Activated CD8-positive, alpha-beta memory T cell treated with anti-CD3 and anti-CD28 coated beads for 4 hours (primary cell): ENCODE measurements at places on chromosomes 6 and 20.

DNA sequence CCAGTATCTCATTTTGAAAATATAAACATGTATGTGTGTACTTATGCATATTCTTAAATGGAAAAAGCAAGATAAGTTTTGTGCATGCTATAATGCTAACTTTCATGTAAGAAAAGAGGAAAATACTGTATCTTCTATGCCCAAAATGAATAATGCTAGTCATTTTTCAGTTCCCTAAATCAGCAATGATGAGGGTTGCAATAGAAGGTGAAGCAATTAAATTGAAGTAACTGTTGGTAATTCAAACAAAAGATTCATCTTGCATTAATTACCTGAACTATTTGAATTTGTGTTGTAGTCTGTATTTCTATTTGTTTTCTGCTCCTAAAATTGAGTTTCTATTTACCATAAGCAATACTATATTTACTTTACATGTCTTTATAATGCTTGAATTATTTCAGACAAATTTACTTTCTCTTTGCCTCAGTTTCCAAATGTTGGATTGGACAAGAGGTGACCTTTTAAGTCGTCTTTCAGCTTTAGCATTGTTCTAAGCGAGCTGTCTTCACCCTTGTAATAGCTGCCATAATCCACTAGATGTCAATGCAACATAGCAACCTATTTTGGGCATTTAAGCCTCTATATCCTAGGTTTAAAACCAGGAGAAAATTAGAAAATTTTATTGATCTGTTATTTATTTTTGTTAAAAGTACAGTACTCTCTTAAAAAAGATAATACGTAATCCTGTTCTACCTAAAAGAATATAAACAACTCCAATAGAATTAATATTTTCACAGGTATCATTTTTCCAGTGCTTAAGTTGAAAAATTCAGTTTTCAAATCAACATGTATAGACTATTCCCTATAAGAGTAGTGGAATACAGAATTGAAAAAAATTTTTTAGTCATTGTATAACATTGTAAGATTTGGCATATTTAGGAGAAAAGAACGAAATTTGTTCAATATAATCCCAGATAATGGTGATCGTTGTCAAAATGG, 52.3 kb upstream of the IFNGR1 start:
- DNase-seq: no peak

DNA sequence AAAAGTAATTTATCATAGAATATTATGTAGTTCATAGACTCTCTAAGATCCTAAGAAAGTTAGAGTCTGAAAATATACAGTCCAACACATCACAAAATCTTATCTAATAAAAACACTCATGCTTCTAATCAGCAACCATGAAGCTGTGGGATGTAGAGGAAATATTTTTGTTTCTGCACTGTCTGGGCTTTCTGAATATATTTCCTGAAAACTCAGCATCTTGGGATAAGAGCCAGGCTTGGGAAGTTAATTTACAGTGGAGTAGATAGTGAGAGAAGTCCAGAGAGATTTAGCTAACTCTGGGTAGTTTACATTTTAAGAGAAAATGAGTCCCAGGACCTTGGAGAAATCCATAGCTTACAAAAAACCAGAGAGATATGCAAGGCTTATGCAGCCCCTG, 150.4 kb upstream of the BMP5 start:
- no peak for DNase-seq

DNA sequence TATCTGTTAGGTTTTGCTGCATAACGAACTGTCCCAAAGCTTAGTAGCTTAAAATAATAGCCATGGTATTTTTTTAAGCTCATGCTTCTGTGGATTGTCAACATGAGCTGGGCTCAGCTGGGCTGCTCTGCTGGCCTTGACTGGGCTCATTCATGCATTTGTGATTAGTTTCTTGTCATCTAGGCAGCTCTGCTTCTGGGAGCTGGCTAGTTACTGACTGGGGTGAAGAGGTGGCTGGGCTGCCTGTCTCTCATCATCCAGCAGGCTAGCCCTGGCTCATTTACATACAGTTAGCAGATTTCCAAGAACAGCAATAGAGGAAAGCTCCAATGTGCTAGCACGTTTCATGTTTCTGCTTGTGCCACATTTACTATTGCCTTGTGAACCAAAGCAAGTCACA, 165.1 kb upstream of the PCSK2 start:
- no peak for DNase-seq

DNA sequence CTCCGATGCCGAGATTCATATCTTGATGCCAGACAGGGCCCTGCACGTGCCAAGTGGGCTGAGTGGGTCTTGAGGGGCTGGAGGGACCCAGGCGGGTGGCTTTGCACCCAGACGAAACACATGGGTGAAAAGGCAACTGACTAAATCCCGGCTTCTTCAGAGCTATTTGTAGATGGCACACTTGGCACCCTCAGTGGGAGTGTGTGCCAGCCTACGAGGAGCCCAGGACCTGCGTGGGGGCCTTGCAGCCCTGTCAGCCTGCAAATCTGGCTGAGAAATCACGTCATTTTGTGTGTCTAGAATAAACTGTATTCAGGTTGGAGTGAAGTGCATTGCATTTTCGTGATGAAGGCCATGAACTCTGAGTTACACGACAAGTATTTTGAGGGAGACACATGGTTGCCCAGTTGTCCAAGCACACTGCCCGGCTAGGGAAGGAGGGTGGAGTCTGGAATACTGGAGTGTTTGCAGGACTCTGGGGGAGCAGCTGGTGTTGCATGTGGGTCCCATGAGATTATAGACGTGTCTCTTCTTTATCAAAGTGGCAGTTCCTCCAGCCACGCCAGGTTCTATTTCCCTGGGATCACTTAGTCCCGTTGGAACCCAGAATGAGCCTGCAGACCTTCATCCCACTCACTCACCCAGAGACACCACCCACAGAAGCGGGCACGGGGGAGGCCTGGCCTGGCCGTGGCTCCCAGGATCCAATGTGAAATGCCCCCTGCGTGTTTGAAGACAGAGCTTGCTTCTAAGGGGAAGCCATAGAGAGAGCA, 60.2 kb downstream of the DLL1 start:
- DNase-seq: no peak

- no peak for DNase-seq
Measured at GRCh38 chr6:151379933-151380847, 11.2 kb downstream of the ZBTB2 start.

DNA sequence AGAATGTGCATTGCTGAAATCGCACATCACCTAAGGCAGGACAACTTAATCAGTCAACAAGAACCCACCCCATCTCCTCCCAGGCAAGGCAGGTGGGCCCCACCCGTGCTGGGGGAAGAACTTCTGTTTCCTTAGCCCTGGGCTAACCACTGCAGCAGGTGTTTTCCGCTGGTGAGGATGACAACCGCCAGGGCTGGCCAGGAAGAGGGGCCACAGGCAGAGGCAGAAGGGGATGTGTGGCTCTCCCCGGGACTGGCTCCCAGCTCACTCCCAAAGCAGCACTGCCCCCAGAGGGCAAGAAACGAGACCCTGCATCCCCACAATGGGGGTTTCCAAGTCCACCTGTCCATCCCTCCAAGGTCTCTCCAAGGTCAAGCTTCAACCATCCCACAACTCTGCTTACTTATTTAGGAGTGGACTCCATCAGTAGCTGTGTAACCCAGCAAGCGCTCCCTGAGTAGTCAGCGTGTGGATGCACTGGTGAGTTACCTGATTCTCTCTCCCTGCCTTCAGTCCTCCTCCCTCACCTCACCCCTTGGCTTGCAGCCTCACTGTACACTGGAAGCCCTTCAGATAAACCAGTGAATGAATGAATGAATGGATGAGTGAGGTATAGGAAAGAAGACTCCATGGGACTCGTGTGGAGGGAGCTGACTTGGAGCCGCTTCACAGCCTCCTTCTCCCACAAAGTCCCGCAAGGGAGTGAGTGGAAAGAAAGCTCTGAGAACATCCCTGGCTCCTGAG, 168.2 kb upstream of the CST7 start:
- DNase-seq: no peak

- no peak for DNase-seq
Measured at GRCh38 chr20:49174183-49174582, 14.0 kb downstream of the STAU1 start.

DNA sequence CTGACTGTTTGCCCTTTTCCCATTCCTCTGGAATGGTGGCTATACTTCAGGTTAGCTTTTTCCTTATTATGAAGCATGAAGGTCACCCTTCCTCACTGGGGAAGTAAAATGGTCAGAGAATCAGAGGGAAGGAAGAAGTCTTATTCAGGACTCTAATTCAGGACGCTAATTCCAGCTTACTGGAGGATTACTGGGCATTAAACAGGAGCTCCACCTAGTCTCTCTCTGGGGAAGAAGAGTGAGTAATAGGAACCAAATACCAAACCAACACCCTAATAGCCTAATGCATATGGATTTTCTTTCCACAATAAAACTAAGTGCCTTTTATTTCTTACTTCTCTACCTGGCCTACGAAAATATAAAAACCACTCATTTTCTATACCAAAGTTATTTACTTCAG, 10.1 kb downstream of the CRISP1 start:
- DNase-seq: no peak

DNA sequence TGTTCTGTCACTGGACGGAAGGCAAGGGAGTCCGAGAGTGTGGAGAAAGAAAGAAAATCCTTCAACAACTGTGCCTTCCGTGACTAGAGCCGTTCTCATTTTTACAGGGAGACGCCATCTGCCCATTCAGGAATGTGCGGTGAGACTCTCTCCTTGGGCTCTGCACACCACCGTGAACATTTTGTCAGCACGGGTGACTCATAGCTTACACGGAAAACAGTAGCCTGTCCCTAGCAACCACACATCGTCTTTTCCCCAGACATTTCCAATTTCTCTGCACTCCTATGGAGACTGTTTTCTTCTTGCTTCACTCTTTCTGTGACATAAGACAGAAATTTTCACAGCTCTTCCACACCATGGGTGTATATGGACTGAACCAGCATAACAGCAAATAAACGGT, 55.1 kb downstream of the TBXT start:
- DNase-seq: no peak

DNA sequence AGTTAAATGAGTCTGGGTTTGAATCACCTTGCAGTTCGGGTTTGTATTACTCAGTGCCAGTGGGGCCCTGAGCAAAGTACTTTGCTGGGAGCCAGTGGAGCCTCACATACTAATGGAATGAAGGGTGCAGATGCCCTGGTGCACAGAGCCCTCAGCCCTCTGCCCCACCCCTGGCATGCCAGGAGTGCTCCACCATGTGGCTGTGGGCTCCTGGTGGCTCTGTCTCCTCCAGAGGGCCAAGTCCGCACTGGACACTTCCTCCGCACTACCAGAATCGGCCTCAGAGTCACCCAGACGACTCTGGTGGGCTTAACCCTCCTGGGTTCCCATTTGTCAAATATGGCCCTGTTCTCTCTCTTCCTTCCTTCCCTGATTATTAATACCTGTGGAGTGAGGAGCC, 94.0 kb downstream of the STK35 start:
- no peak for DNase-seq

DNA sequence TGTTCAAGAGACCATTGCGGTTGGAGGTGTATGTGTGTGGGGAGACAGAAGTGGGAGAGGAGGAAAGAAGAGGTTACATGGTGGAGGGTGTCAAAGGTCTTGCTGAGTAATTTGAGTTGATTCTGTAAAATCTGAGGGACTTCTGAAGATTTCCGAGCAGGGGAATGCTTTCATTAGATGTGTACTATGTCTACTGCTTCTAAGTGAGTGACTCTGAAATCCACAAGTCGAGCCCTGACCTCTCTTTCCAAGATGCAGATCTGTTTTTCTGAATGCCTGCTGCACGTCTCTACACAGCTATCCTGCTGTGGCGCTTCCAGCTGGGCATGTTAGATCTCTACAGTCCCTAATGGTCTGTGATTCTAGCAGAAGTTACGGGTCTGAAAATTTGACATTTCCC, 209.8 kb downstream of the ATXN1 start:
- no peak for DNase-seq

DNA sequence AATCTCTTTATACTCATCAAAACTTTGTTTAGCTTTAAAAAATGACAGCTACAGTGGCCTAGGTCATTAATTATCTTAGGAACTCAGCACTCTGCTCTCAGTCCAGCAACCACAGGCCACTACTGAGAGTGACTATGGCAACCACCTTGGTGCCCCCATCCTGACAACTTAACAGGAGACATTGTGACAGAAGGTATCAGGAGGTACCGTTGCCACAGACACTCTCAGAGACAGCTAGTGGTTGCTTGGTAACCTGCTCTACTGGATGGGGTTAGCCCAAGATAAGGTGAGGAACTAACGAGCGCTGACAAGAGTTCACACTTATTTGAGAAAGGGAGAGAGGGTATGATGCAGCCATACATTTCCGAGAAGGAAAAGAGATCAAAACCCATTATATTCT, 76.1 kb upstream of the TFAP2D start:
- DNase-seq: no peak

- DNase-seq: no peak
Measured at GRCh38 chr6:30861257-30862048, 22.9 kb upstream of the DDR1 start.

DNA sequence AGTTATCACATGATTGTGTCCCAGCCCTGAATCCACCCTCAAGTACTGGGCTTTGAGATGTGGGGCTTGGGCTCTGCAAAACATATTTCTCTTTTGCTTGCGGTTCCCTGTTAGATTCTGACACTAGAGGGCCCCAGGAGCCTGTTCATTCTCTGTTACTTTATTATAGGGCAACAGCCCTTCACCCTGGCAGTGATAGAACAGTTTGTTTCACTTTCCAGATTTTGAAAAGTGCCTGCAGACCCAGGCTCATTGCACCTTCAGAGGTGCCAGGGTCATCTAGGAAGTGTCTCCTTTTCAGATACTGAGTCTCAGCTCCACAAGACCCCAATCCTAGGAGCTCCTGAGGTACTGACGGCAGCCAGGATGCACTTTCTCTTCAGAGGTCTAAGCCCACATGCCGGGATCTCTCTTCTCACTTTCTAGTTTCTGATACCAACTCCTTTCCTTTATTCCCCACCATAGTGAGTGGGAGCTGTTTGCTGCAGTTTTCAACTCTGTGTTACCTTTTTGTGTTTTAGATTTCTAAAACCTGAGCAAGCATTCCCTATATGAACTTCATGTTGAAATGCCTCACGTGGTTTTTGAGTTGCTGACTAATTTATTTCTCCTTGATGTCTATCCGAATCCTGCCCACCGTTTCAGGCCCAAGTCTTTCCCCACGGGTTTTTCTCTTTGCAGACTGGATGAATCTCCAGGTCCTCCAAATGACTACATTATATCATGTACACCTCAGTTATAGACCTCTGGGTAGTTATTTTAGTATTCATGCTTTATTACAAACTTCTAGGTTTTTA, 10.9 kb downstream of the ABT1 start:
- peak; percentile 16 for DNase-seq

- DNase-seq: no peak
Measured at GRCh38 chr6:161272635-161273273, 1.1 kb downstream of the AGPAT4 start.

DNA sequence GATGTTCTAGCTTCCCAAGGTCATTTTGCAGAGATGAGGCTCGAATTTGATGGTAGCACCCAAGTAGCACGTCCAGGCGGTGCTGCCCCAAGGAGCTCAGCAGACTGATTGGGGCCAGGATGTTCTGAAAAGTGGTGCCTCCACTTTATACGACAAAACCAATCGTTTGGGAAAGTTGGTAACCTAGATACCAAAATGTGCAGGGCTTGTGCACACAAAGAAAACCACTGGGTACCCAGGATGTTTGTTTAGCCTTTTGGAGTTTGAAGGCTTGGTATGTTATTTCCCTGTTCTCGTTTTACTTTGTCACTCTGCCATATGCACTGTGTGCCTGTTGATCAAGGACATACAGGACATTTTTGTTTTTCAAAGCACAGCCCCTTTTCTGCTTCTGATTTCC, 40.7 kb upstream of the PBOV1 start:
- no peak for DNase-seq

- no peak for DNase-seq
Measured at GRCh38 chr6:19463250-19463649, 373.9 kb upstream of the ID4 start.

- DNase-seq: no peak
Measured at GRCh38 chr6:110660066-110660655, 155.1 kb downstream of the CDK19 start.
